GM13977 (cell line): ENCODE measurements at places on chromosomes 4 and X.

DNA sequence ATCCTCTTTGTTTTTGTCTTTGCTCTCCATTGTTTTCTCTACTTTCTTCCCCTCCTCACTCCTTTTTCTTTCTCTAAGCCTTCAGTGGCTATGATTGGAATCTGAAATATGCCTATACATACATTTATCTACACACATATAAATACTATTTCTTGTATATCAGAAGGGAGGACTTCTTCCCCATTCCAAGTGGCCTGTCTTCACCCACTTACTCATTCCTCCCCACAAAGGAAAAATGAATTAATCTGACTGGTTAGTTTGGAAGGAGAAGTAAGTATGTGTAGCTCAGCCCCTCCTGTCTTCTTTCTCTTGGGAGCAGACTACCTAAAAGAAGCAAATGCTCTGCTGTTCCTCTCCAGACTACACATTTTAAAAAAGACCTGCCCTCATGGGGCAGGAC lies 17.7 kb downstream of the GUCY2F start:
- no peak for DNase-seq

DNA sequence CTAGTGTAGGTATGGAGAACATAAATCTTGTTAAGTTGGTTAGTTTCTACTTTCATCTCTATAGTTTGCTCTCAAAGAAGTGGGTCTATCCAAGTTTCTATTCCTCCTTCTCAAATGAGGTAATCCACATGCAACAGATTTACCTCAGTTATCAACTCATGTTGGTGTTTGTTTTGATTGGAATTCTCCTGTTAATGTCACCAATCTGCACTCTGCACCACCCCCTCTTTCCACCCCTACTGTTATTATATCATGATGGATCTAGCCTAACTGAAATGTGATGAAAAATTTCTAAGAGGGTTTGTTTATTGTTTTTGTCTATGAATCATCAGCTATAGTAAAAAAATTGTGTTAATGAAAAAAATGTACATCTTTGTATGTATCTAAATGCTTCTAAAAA lies 66.1 kb downstream of the AGTR2 start:
- DNase-seq = no peak

GRCh38 chrX:129653971-129654651 lies 645 bp downstream of the APLN start:
- no peak for DNase-seq

DNA sequence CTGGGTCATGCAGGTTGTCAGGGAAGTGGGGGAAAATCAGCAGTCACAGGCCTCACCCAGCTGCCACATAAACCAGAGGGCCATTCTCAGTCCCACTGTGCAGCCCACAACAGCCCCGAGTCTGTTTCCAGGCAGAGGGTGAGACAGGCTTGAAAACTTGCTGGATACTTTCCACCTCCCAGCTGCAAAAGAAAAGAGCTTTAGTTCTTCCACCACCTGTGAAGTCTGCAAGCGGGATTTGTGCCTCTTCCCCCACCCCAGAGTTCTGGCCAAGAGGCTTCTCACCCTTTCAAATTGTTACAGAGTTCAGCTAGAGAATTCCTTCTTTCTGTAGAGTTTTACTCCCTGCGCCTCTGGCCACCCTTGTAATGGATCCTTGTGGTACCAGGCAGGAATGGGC lies 115.5 kb upstream of the ZDHHC15 start:
- no peak for DNase-seq
